Common myeloid progenitor, CD34-positive (primary cell): ENCODE measurements at places on chromosomes 7 and 10.

DNA sequence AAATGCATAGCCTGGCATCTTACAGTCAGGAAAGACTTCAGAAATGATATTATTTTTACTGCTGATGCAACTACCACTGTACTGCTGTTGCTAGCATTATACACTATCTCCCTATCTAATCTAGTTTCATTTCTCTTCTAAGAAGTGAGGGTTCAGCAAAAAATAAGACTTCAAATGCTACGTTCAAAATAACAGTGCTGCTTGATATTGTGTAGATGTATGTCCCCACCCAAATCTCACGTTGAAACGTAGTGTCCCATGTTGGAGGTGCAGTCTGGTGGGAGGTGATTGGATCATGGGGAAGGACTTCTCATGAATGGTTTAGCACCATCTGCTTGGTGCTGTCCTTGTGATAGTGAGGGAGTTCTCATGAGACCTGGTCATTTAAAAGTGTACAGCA lies 129.4 kb downstream of the ANK3 start:
- H3K4me1 ChIP-seq, result no peaks in the 10 kb centered on the region
- no peak overlapping the region for H3K27ac ChIP-seq
- no peak for DNase-seq
- H3K27me3 ChIP-seq, result no peaks in the 10 kb centered on the region

DNA sequence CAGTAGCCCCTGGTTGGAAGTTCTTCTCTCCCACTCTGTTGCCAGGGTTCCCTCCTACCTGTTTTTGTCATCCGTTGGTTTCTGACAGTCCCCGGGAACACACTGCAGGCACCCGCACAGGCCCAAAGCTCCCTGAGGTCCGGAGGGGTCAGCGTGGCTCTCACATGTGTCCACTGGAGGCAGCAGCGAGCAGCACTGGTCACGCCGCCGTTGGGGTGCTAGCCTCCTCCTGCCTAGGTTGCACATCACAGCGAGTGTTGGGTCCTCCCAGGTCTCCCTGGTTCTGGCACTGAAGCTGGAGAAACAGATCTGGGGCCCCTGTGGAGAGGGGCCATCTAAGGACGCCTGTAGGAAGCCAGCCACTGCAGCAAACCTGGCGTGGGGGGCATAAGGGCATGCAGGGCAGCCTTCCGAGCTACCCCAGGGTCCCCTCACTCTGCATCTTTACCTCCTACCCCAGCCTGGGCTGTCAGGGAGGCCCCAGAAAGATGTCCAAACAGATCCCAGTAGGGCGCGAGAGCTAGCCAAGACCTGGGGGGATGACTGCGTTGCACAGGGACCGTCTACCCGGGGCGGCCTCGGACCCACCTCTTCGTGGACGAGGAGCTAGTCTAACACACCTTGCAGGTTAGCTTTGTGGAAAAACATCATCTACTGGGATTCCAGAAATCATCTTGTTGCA lies 28.9 kb downstream of the LRRC27 start:
- DNase-seq, result peak; percentile 14
- peaks cover 28% of the 10 kb centered on the region for H3K36me3 ChIP-seq
- no peaks in the 10 kb centered on the region for H3K4me1 ChIP-seq
- H3K27ac ChIP-seq, result no peak overlapping the region

DNA sequence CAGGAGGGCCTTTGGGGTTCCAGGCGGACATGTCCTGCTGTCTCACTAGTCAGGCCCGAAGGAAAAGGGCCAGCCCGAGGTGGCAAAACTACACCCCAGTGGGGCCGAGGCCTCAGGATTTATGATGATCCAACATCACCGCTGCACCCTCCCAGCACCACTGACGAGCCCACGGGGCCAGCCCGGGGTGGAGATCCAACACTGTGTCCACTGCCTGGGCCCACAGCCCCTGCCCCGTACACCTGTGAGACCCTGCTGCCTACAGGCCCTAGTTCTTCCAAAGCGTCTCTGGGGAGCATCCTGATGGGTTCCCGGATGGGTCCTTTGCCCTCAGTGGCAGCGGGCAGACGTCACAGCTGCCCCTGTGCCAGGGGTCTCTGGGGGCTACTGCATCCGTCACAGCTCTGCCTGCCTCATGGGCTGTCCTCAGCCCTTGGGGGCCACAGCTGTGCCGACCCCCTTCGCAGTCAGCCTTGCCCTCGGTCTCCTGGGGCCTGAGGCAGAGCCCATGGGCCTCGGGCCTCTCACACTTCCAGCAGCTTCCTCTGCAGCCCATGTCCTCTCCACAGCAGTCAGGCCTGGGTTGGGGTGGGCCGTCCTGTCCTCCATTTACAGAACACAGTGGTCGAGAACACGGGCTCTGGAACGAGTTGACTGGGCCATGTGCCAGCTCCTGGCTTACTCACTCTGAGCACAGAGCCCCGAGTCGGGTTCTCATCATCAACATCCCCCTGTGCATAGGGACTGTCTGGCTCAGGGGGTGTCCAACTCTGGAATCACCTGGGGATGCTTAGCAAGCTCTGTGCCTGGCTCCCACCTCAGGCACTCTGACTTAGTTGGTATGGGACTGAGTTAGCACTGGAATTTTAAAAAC lies 64.9 kb downstream of the FOXL3 start:
- peaks cover 24% of the 10 kb centered on the region for H3K4me1 ChIP-seq
- H3K4me3 ChIP-seq, result no peak overlapping the region
- no peak overlapping the region for H3K27ac ChIP-seq
- no peaks in the 10 kb centered on the region for H3K36me3 ChIP-seq
- DNase-seq, result no peak

DNA sequence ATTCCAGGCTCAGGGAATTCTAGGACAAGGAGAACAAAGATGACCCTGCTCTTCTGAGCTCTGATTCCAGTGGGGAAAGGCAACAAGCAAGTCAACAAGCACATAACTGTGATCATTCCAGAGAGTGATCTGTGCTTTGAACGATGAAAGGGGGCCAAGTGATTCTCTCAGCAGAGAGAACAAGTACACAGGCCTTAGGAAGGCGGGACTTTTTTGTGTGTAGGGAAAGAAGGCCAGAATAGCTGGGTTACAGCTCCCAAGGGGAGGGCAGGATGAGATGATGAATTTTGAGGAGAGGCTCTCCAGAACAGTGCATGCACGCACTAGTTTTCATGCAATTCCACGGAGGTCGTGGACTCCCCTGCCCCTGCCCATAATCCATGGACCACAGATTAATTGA lies 565.2 kb downstream of the SDK1 start:
- no peak for DNase-seq
- peaks cover 2% of the 10 kb centered on the region for H3K27me3 ChIP-seq
- no peak overlapping the region for H3K4me3 ChIP-seq
- H3K4me1 ChIP-seq, result no peaks in the 10 kb centered on the region
- H3K36me3 ChIP-seq, result no peaks in the 10 kb centered on the region

DNA sequence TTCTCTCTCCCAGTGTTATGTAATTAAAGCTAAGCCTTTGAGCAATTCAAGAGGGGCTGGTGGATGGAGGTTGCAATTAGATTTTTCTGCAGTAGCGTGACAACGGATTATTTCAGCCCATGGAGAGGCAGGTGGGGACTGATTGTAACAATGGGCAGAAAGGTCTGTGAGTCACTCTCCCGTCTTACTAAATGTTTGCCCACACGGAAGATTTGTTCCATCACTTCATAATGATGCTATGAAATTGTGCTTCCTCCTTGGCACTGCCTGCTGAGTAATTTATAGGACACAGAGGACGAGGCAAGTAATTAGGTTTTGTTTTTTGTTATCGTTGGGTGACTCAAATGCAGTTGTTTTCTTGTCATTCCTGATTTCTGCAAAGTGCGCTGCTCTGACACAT lies 594.5 kb upstream of the DPP6 start:
- no peak overlapping the region for H3K27ac ChIP-seq
- no peaks in the 10 kb centered on the region for H3K36me3 ChIP-seq
- no peaks in the 10 kb centered on the region for H3K4me1 ChIP-seq
- H3K27me3 ChIP-seq, result no peaks in the 10 kb centered on the region
- no peak for DNase-seq
- no peak overlapping the region for H3K4me3 ChIP-seq

GRCh38 chr10:17683541-17683940 lies 39.6 kb downstream of the STAM start:
- H3K36me3 ChIP-seq, result peaks cover 13% of the 10 kb centered on the region
- no peaks in the 10 kb centered on the region for H3K27me3 ChIP-seq
- no peak overlapping the region for H3K4me3 ChIP-seq
- no peak for DNase-seq
- H3K27ac ChIP-seq, result no peak overlapping the region

GRCh38 chr10:132836248-132836831 lies 50.4 kb upstream of the NKX6-2 start:
- H3K27me3 ChIP-seq, result peaks cover 17% of the 10 kb centered on the region
- H3K4me1 ChIP-seq, result no peaks in the 10 kb centered on the region
- no peak for DNase-seq
- H3K4me3 ChIP-seq, result no peak overlapping the region
- H3K36me3 ChIP-seq, result no peaks in the 10 kb centered on the region

GRCh38 chr10:30540276-30540675 lies 89.3 kb downstream of the LYZL2 start:
- DNase-seq, result no peak
- peaks cover 45% of the 10 kb centered on the region for H3K4me1 ChIP-seq
- no peak overlapping the region for H3K4me3 ChIP-seq

- no peak overlapping the region for H3K4me3 ChIP-seq
- no peak overlapping the region for H3K27ac ChIP-seq
- peaks cover 15% of the 10 kb centered on the region for H3K36me3 ChIP-seq
- H3K4me1 ChIP-seq, result no peaks in the 10 kb centered on the region
- no peak for DNase-seq
- no peaks in the 10 kb centered on the region for H3K27me3 ChIP-seq
Measured at GRCh38 chr10:102554531-102554930, 50.8 kb downstream of the SUFU start.

DNA sequence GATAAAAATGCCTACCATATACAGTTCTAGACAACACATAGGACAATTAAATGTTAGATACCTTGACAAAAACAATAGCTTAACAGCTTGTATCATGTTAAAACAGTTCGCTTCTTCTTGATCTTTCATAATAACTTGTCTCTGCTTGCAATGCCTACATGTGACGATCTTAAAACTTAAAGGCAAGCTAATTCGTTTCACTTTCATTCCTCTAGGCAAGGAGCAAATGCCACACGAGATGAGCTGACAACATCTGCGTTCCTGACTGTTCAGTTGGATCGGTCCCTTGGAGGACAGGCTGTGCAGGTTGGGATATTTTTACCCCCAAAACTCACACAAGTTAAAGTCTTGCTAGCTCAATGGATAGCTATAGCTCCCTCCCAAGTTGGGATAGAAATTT lies 51.6 kb upstream of the ARL4A start:
- H3K4me3 ChIP-seq, result peak overlapping the region; percentile 71
- peak; percentile 36 for DNase-seq
- no peak overlapping the region for H3K27ac ChIP-seq
- H3K36me3 ChIP-seq, result no peaks in the 10 kb centered on the region

DNA sequence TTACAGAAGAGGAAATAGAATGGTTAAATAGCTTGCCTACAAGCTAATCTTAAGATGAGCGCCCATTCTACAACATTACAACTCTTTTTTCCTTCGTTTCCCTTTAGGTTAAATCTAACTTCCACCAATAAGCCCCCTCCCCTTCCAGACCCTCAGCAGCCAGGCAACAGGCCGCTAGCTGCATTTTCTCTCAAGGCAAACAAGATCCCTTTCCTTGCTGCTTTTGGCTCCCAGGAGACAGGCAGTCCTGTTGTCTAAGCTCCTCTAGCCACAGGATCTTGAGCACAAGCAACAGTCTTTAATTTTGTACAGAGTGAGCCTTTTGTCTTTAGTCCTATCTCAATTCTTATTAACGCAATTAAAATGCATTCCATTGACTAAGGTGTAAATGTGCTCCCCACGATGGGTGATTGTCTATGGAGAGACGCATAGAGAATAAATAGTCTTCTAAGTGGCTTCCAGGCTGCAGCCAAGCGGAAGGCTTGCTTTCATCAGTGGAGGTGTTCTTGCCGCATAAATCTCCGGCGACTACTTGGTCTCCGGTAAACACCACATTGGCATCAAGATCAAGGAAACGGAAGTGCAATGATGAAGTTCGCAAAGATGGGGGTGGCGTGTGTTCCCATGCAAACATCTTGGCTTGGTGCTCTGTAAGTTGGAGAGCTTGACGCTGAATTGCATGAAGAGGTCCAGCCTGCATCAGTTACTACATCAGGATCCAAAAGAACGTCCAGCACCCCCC lies 181.9 kb upstream of the LYZL2 start:
- DNase-seq, result peak; percentile 11
- H3K27me3 ChIP-seq, result no peaks in the 10 kb centered on the region
- no peak overlapping the region for H3K27ac ChIP-seq
- H3K36me3 ChIP-seq, result no peaks in the 10 kb centered on the region

GRCh38 chr10:34200355-34200901 lies 614.7 kb downstream of the PARD3 start:
- H3K4me1 ChIP-seq, result peaks cover 12% of the 10 kb centered on the region
- no peaks in the 10 kb centered on the region for H3K27me3 ChIP-seq
- H3K27ac ChIP-seq, result no peak overlapping the region
- H3K36me3 ChIP-seq, result no peaks in the 10 kb centered on the region
- peak; percentile 38 for DNase-seq

DNA sequence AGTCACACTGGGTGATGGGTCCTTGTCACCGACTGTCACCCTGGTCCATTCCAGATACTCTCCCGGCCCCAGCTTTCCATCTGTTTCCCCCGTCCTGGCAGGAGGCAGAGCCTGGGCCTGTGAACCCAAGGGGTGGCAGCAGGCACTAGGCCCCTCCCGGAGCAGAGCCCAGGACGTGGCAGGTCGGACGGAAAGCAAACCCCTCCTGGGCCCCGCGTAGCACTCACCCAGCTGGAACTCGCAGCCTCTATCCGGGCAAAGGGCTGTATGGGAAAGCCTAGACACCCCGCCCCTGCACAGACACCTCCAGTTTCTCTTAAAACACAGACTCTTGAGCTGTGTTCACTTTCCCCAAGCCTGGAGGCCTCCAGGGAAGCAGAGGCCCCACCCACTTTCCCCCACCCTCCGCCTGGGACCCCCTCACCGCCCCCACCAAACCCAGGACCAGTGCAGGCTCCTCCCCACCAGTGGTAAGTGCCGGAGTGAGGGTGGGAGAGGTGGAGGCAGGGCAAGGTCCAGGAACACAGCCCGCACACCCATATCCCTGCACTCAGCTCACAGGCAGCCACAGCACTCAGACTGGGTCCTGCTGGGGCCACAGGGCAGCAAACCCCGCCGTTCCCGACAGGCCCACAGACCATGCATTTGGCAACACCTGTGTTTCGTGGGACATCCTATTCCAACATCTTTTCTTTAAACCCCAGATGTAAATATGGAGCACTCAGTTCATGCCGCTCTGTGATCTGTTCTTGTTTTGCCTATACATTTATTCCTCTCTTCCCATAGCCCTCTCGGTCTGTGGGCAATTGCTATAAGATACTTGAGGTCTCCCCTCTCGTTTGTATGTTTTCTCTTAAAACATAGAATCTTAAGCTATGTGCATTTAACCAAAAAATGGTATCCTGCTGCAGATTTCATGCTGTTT lies 98.2 kb upstream of the PDGFA start:
- no peak overlapping the region for H3K27ac ChIP-seq
- H3K4me1 ChIP-seq, result peaks cover 22% of the 10 kb centered on the region
- H3K4me3 ChIP-seq, result no peak overlapping the region
- no peak for DNase-seq
